ENCODE measurements at places on chromosomes 4 and X.

- DNase-seq: no peak
Measured at GRCh38 chrX:130247996-130248395, 20.7 kb downstream of the ZNF280C start.

- no peak for DNase-seq
Measured at GRCh38 chrX:80663331-80663730, 146.3 kb downstream of the BRWD3 start.

- DNase-seq: no peak
Measured at GRCh38 chr4:32203340-32203739, 1483.2 kb downstream of the PCDH7 start.

GRCh38 chr4:56742080-56742871, 61.2 kb upstream of the HOPX start:
- DNase-seq: no peak

DNA sequence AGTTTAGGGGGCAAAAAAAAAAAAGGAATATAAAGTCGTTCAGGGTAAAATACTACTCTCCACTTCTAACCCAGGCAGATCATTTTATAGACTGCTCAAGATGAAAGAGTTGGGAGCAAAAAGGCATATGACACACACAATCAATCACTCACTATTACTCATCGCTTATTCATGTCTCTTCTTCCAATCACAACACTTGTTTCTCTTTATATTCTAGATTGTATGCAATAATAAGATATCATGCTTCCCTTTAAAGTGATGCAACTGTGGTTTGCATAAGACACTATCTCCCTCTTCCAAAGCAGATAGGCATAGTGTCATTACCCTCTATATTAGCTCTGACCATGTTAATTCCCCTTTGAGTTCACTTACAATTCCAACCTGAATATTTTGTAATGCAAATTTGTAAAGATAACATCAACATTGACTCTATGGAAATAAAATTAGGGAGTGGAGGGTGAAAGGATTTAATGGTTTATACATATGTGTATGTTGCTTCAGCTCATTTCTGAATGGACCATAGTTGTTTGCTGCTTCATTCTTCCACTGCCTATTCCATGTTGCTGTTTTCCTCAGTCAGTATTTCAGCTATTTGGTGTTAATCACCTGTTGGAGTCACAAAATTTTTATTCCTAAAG, 154.9 kb upstream of the EPHA5 start:
- DNase-seq: no peak

GRCh38 chr4:146520896-146521540, 722 bp downstream of the SLC10A7 start:
- DNase-seq: no peak

- no peak for DNase-seq
Measured at GRCh38 chr4:188466001-188466400, 326.8 kb downstream of the TRIML1 start.

DNA sequence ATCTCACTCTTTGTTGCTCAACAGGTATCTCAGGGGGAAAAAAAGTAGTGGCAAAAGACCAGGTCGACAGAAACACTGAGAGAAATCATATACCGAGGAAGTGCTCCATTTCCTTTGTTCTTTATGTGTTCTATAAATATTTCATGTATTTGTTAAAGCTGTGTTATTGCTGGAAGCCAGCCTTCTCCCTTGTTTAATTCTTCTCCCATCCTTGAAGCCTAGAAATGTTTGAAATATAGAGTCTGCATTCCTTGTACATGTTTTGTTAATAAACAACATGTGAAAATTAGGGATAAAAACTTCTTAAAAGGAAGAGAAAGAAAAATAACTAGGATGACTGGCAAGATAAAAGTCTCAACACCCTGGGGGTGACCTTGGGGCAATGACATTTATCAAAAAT, 186.2 kb downstream of the ANKRD50 start:
- DNase-seq: no peak

GRCh38 chr4:138452826-138453225, 210.7 kb upstream of the SLC7A11 start:
- no peak for DNase-seq

GRCh38 chrX:136880003-136880451, 498 bp downstream of the RBMX start:
- no peak for DNase-seq
